ENCODE measurements at places on chromosomes 11 and 22.

- no peak for DNase-seq
Observed at GRCh38 chr22:49262167-49262566, 565.5 kb downstream of the BRD1 start.

GRCh38 chr11:127521413-127521812 lies 520.8 kb upstream of the KIRREL3 start:
- no peak for DNase-seq

GRCh38 chr11:71182791-71183677 lies 69.3 kb downstream of the SHANK2 start:
- no peak for DNase-seq

- DNase-seq: no peak
Observed at GRCh38 chr11:78351979-78352841, 65.4 kb downstream of the GAB2 start.

GRCh38 chr11:65226103-65226442 lies 35.7 kb upstream of the POLA2 start:
- DNase-seq: no peak

DNA sequence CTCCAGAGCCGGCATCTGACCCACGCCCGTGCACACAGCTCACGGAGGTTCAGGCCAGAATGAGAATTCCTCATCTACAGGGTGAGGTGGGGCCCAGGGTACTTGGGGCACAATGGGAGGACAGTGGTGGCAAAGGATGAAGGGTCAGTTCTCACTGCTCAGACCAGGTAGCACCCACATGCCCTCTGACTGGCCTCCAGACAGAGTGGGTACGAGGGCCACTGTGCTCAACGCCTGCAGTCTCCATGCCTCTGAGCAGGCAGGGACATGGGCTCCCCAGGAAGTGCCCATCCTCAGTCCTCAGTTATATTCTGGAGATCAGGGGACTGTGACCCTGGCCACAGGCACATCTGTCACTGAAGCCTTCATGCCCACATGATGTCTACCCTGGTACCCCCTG lies 13.0 kb upstream of the CDC42BPG start:
- DNase-seq: no peak

DNA sequence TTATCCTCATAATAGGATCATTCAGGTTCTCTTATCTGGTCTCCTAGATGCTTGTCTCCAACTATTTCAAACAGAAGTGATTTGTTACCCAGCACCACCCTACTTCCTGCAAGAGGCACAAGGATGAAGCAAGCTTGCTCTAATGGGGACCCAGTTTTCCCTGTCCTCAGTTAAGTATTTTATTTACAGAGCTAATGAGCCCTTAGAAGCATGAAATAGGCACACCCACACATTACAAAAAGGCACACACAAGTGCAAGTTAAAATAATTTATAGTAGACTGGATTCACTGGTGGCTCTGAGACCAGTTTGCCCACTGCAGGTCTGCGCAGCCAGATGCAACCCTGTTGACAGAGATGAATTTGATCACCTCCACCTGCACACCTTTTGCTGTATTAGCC lies 167.5 kb downstream of the KIRREL3 start:
- DNase-seq: no peak

DNA sequence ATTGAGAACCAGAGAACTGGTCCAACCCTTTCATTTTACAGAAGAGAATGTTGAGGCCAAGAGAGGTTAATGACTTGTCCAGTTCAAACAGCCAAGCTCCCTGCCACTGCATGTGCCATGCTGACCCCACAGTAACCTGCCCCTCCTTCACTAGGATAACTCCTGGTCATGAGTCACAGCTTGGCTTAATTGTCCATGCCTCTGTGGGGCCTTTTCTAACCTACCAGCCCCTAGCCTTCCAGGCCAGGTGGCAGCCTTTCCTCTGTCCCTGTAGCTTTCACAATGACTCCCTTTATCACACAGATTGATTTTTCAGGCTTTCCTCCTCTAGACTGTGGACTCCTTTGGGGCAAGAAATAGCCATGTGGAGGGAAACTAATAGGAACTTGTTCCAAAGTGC lies 97.2 kb downstream of the PIWIL4 start:
- DNase-seq: no peak

- peak; percentile 27 for DNase-seq
Observed at GRCh38 chr11:75429902-75430713, 2.9 kb downstream of the KLHL35 start.

GRCh38 chr11:34219279-34219678 lies 113.8 kb downstream of the NAT10 start:
- DNase-seq: no peak

DNA sequence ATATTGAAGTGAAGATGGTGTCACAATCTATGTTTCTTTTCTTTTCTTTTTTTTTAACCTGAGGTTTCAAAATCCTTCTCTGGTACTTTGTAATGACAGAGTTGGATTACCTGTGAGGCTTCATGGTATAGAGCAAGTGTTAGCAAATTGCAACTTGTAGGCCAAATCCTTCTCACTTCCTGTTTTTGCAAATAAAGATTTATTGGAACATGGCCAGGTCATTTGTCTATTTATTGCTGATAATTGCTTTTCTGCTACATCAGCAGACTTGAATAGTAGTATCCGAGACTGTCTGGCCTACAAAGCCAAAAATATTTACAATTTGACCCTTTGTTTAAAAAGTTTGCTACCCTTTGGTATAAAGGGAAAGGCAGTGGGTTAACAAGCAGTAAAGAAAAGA lies 1059.4 kb upstream of the CCDC90B start:
- DNase-seq: no peak

DNA sequence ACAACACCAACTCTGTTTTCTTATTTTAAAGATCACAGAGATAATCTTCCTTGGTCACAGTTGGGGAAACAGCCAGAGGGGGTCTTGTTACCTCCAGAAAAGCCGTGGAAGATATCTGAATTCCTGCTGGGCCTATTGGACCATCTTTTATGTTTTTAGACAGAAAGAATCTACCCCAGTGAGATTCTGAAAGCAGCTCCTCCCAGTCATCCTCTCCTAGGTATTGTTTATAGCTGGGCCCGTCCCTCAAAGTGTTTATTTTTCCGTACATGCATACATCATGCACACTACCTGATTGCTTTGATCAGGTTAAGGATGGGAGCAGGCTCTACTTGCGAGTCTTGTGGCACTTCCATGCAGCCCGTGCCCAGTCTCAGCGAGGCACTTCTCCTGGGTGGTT lies 742.4 kb downstream of the NTM start:
- DNase-seq: no peak

DNA sequence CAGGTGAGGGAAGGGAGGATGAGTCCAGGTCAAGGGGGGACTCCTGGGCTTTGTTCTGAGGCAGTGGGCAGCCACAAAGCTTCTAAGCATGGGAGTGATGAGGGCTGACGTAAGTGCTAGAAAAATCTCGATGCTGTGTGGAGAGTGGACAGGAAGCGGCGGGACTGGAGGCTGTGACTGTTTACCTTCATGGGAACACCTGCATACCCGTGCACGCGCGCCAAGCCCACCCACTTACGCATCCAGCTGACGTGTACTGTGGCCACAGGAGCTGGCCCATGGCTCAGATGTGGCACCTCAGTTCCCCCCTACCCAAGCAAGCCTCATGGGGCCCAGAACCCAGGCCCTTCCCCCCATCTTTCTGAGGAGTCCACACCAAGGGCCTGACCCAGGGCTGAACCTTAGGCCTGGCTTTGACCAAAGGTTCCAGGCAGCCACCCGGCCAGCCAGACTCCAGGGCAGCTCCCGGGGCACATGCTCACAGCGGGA lies 14.0 kb downstream of the MYRF start:
- DNase-seq: no peak

Measured in T-helper 1 cell (primary cell).